ENCODE measurements at places on chromosomes 1 and 21.

GRCh38 chr1:221888218-221888617 lies 146.3 kb upstream of the DUSP10 start:
- no peak for DNase-seq

DNA sequence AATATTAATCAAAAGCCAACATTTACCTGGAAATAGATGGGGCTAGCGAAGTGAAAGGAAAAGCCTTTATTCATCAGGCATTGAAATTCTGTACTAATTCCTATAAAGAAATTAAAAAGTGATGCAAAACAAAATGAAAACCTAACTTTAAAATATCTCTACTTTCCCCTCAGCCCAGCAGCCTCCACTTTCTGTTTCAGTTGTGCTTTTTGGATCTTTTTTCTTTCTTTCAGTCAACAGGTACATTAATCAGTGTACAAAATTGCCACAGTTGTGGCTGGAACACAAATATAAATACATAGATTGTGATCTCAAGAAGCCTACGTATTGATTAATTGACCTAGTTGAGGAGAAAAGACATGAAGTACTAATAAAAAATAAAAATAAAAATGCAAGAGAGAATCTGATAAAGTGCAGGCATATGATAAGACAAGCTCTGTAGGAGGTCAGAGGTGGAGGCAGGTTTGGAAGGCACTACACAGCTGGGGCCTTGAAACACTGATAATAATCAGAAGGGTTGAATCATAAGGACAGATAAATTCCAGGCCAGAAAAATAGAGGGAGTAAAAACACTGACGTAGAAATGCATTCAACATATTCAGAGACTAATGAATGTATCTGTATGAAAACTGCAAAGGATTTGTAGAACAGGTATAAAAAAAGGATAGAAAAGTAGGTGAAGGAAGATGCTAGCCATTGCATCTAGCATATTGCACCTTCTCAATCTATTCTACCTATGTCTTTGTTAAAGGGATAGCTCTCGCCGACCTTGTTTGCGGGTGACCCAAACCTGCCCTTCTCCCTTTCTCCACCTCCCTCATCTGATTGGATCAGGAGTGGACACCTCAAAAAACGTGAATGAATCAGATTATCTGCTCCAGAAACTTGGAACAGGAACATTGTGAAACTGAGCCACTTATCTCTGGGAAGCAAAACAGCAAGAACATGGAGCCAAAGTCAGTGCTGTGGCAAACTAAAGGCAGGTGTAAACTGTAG lies 607.8 kb upstream of the ADGRL2 start:
- DNase-seq, result no peak

DNA sequence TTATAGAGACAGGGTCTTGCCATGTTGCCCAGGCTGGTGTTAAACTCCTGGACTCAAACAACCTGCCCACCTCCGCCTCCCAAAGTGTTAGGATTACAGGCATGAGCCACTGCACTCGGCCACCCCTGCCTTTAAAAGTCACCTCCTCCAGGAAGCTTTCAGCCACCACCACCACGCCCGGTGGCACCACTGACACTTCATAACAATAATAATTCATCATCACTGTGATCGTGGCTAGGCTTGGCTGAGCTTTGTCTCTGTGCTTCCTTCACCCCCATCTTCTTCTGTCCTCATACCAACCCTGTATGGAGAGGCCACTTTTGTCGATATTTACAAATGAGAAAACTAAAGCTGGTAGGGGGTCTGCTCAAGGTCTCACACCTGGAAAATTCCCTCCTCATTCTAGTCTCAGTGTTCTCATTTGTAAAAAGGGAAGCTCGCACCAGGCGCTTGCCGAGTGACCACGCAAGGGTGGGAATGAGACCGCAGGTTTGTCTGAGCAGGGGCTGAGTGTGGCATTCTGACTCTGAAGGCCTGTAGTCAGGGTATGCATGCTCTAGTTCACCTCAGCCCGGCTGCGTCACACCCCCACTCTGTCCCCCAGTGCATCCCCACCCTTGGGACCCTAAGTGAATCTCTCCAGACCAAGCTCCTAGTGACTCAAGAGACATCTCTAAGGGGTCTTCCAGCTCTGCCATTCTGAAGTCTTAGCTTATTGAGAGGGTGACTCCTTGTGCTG lies 12.9 kb upstream of the EPHA2 start:
- DNase-seq, result no peak

DNA sequence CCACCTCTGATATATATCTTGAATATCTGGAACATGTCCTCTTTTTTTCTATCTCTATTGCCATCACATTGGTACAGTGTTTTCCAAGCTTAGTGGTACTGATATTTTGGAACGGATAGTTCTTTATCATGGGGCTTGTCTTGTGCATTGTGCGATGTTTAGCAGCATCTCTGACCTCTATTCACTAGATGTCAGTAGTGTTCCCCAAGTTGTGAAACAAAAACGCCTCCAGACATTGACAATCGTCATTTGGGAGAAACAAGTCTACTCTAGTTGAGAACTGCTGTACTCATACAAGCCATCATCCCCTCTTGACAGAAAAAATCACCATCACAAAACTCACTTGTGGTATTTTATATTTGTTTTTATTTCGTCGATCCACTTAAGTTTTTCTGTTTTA lies 79.7 kb upstream of the CHODL start:
- no peak for DNase-seq

GRCh38 chr1:88800382-88801051 lies 90.8 kb downstream of the GTF2B start:
- DNase-seq, result peak; percentile 73

DNA sequence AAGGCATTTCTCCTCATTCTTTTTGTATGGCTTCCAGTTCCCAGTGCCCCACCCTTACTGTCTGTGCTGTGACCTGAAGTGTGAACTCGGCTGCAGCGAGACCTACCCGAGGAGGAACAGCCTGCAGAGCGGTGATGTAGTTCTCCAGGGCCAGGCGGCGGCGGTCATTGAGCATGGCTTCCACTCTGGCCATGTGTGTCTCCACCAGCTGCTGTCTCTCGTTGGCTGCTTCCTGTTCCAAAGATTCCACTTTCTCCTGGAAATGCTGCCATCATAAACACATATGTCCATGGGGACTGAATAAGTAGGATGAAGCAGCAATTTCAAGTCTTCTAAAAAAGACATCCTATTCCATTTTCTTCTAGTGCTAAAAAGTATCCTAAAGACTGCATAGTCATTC lies 195.6 kb downstream of the APP start:
- DNase-seq, result no peak

Measured in KBM-7 (cell line).